SJSA1 (cell line): ENCODE measurements at places on chromosomes 7 and 10. TPM values are rescaled to one million over a fixed set of nuclear protein-coding genes. Genes with fewer than 3 reads are reported as not detected.

Gene FERD3L
- total RNA-seq: not detected in 2 replicates

DNA sequence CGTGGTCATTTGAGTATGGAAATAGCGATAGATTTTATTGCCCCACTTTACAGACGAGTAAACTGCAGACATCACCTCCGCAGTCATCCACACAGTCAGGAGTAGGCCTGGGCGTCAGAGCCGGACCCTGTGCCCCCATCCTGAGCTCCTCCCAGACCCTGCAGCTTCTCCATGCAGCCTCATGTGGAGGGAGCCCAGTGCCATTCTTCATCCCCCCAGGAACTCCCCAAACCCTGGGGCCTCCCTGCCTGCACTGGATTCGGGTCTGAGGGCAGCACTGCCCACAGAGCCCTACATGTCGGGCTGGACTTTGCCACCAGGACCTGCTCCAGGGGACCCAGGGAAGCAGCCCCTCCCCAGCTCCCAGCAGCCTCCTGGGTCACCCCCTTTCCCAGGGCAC lies 100.8 kb downstream of the MKI67 start:
- H3K4me3 ChIP-seq: no peak overlapping the region
- DNase-seq: no peak
- no peak overlapping the region for H3K27ac ChIP-seq
- H3K27me3 ChIP-seq: no peaks in the 10 kb centered on the region
- no peaks in the 10 kb centered on the region for H3K36me3 ChIP-seq
- H3K4me1 ChIP-seq: no peaks in the 10 kb centered on the region

GRCh38 chr10:113487154-113487553 lies 65.7 kb upstream of the HABP2 start:
- no peak overlapping the region for H3K4me3 ChIP-seq
- H3K4me1 ChIP-seq: no peaks in the 10 kb centered on the region
- DNase-seq: no peak

GRCh38 chr10:68792115-68792514 lies 35.2 kb upstream of the STOX1 start:
- no peak overlapping the region for H3K27ac ChIP-seq
- DNase-seq: no peak
- H3K4me3 ChIP-seq: no peak overlapping the region

- no peak overlapping the region for H3K4me3 ChIP-seq
- peak; percentile 73 for DNase-seq
- peak overlapping the region; percentile 54 for H3K27ac ChIP-seq
- H3K36me3 ChIP-seq: no peaks in the 10 kb centered on the region
- H3K4me1 ChIP-seq: peaks cover 30% of the 10 kb centered on the region
These were observed 4.1 kb downstream of the PRSS2 start for GRCh38 chr7:142774826-142775225.

- no peak overlapping the region for H3K4me3 ChIP-seq
- H3K27me3 ChIP-seq: no peaks in the 10 kb centered on the region
- no peaks in the 10 kb centered on the region; the same call in 1 of the 2 replicates for H3K4me1 ChIP-seq
- DNase-seq: peak; percentile 22
- H3K27ac ChIP-seq: no peak overlapping the region
These were observed 32.9 kb upstream of the CXCL12 start for GRCh38 chr10:44417761-44418160.
